CD4-positive, alpha-beta T cell (primary cell): ENCODE measurements at places on chromosomes 5 and 9.

- DNase-seq: no peak
Measured at GRCh38 chr5:14712666-14713065, 48.1 kb downstream of the OTULIN start.

GRCh38 chr5:56511326-56511841 is 278.3 kb upstream of the ANKRD55 start:
- DNase-seq: no peak

GRCh38 chr5:149264439-149265067 is 7.1 kb upstream of the AFAP1L1 start:
- DNase-seq: peak; percentile 51

DNA sequence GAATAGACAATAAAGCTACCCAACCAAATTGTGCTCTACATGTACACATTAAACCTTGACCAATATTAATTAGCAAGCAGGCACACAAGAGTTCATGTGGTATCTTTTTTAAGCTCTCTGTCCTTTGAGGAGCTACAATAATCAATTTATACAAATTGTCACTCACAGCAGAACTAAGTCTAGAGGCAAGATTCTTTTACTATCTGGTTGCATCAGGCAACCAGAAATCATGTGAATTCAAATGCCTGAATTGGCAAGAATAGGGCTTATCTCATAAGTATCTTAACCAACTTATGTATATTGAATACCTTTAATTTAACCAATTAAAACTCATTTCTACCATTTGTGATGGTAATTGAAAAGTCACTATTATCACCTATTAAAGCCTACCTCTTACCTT is 145.5 kb upstream of the HAPLN1 start:
- DNase-seq: no peak

DNA sequence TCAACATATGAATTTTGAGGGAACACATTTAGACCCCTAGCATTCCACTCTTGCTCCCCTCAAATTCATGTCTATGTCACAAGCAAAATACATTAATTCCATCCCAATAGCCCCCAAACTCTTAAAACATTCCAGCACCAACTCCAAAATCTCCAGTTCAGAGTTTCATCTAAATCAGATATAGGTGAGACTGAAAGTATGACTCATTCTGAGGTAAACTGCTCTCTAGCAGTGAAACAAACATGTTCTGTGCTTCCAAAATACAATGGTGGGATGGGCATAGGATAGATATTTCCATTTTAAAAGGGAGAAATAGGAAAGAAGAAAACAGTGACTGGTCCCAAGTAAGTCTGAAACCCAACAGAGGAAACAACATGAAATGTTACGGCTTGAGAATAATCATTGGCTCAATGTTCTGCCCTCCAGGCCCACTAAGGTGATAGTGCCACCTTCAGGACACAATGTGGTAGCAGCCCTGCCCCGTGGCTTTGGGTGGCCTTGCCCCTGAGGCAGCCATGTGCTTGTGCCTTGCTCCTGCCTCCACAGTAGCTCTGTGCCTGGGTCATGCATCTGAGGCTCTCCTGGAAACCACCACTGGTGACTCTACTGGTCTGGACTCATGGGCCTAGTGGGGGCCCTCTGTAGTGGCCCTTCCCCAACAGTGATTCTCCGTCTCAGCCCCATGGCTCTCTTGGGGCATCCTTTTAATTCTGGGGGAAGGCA is 36.4 kb upstream of the IPPK start:
- DNase-seq: peak; percentile 14

DNA sequence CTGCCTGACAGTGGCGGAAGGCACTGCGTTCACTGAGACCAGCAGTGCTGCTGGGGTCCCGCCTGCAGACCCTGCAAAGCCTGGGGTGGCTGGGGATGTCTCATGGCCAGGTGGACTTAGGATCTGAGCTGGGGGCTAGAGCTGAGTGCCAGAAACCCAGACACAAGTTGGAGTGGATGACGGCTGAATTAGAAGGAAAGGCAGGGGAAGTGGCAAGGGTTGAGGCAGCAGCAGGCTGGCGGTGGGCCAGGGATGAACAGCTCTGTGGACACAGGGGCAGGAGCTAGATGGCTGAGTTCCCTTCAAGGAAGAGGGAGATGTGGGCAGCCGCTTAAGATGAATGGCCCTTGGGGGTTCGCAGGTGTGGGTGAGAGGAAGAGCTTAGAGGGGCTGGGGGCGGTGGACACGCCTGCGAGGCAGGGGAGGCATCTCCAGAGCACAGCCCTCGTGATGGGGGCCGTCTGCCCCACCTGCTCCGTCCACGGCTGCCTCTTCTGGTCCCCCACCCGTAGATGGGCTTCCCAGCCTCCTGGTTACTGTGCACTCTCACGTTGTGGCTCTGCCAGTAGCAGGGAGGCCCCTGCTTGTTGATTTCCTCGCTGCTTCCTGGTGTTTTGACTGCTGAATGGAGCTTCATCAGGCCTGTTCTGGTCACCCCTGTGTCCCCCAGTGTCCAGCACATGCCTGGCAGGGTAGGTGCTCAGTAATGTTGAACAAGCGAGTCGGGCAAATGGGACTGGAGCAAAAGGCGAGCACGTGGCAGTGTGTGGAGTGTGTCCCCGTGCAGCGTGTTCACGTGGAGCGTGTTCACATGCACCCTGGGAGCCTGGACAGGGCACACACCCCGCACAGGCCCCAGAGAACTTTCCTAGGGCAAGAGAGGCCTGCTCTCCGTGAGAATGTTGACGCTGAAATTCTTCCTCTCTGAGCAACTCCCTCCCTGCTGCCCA is 168.2 kb downstream of the CACNA1B start:
- DNase-seq: no peak

DNA sequence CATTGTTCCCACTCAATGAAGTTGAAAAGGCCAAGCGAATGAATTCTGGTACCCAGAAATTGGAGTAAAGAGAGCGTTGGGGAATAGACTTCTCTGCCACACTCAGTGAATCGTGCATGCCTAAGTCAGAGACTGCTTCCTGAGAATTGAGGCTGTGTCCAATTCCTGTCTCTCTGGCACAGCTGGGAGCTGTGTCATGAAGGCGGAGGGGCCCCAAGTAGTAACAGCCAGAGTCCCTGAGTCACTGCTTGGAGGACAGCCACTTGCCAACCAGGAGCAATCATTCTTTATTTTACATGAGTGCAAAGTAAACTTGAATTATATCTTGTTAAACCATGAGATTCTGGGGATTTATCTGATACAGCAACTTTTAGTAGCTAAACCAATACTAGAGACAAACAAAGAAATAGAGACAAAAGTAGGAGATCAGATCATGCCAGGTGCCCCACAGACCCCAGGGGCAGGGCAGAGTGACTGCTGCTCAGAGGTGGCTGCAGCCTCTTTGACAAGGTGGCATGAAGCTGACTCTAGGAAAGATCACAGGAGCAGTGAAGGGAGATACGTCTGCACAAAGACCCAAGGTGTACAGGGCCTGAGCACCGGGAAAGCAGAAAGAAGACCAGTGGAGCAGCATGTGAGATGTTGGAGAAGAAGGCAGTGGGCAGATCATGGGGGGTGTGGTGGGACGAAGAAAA is 246.0 kb downstream of the GADD45G start:
- no peak for DNase-seq

DNA sequence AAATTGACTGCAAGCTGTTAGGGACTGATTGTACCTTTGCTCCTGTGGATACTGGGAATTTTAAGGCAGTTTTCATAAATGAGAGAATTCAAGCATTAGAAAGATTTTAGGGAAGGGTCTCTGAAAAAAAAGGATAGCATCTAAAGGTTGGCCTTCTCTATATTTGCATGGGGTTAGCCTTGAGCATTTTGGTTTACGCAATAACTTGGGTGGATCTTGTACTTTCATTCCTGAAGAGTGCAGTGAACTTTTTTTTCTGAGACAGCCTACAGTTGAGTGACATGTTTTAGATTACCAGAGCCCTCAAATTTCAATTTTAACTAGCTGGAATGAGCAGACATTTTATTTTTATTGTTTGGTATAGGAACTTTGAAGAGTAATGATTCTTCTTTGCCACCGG is 91.6 kb upstream of the NR3C1 start:
- DNase-seq: no peak
